Mesothelial cell of epicardium (in vitro differentiated cells): ENCODE measurements at places on chromosomes 3 and 15.
A peak's percentile ranks its signal among the peaks of the same experiment; 100 is the strongest.

DNA sequence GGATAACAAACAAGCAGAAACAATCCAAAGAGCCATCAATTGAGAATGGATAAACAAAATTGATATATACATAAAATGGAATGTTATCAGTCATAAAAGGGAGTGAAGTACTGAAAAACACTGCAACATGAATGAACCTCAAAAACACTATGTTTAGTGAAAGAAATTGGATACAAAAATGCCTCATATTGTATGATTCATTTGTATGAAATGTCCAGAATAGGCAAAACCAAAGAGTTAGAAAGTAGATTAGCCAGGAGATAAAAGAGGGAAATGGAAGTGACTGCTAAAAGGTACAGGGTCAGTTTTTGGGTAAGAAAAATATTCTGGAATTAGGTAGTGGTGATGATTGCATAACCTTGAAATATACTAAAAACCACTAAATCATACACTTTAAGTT lies 9.8 kb upstream of the SLC25A36 start:
- DNase-seq, result no peak

- no peak for DNase-seq
Observed at GRCh38 chr3:68306571-68306970, 625.8 kb downstream of the TAFA4 start.

DNA sequence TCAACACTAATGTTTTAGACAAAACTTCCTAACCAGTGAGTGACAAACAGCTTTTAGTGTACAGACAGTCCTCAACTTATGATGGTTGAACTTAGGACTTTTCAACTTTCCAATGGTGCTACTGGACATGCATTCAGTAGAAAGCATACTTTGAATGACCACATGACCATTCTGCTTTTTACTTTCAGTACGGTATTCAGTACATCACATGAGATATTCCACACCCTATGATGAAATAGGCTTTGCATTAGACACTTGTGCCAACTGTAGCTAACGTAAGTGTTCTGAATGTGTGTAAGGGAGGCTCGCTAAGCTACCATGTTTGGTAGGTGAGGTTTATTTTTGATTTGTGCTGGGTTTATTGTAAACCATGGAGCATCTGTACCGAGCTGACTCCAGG lies 113.7 kb downstream of the WNT7A start:
- no peak for DNase-seq

DNA sequence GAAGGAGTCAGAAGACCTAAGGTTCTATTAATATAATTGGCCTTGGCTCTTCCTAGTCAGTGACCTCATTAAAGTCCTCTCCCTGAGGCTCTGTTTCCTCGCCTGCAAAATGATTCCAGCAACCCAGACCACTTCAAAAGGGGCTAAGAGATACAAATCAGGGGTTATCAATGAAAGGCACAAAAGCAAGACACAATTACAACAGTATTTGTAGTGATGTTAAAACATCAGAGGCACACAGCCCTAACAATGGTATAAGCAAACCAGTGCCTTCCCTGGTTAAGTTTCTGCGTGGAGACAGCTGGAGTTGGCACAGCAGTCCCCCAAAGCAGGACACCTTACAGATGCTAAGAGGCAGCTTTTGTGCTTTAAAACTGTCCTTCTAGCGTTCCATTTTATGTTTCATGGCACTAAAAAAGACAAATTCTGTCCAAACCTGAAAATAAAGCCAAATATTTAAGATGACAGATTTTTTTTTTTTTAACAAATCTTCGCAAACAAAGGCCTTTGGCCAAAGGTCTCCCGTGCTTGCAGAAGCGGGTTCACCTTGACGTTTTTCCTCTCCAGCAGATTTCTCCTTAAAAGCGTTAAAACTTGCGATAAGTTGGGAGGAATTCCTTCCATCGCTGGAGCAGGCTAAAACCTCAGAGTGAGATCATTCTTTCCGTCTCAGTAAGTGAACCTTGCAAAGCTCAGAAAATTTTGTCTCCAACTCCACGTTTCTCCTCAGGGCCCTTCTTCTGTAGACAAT lies 999 bp downstream of the ZNF280D start:
- no peak for DNase-seq

GRCh38 chr3:119579366-119580066 lies at the start of gene ADPRH:
ADPRH (plus strand) TSS chr3:119579492; CDS start chr3:119582170, 2,678 bp downstream.
- DNase-seq, result peak; percentile 57

DNA sequence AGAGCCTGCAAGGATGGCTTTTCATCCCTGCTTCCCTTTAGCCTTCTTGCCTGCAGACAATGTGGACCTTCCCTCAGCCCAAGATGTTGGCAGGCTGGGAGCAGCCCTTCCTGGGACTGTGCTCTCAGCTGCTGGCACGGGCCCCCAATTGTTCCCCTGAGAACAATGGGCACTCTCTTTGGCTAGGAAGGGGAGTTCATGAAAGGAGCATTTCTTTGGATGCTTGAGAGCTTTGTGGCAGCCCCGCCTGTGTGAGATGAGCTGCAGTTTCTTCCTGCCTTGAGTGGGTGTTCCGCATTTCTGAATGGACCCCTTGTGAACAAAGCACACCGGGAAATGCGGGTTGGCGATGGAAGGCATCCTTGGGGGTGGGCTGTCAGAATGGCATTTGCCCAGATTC lies 35.0 kb upstream of the BSN start:
- no peak for DNase-seq

GRCh38 chr3:172913911-172914655 lies 163.6 kb downstream of the ECT2 start:
- DNase-seq, result no peak

DNA sequence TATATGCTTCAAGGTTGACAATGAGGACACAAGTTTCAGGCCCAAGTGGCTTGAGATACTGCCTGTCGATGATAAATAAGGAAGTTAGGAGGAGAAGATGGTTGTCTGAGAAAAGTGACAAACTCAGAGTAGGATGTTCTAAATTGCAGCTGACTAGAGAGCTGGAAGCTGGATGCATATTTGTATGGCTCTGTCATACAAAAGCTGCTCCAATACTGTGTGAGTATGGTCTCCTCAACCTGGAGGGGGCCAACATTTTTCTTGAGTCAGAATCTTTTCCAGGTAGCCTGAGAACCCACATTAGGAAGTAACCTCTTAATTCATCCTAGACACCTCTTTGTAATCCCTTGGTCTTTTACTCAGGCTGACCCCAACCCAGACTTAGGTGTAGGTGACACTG lies 28.4 kb upstream of the TPRG1 start:
- no peak for DNase-seq

DNA sequence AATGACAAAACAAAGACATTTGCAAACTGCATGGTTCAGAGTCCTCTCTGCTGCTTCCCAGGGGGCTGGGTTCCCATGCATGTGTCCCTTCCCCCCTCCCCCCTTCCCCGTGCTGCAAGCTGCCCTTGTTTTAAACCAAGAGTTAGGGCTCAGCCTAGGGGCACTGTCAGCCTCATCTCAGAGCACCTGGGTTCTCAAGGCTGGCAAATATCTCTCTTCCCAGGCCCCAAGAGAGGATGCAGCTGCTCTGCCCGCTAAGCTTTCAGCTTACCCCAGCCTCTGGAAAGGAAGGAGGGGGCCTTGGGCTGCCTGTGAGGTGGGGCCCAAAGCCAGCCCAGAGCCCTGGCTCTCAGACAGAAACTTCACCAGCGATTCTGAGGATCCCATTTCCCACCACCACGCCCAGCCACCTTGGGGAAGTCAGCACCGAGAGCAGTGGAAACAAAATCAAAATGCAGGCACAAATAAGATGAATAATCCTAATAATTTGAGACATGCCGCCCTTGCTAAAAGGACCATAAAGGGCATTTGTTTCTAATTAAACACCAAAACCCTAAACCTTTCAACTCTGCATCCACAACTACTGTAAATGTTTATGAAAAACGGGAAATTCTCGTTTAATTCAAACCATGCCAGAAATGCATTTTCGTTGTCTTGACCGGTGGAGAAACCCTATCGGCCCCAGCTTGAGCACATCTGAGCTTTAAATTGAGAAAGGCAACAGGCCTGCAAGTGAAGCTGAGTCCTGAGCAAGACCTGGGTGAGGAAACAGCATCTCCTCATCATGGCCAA lies 67.7 kb upstream of the WNT5A start:
- DNase-seq, result no peak

GRCh38 chr3:179268400-179269051 lies 17.6 kb upstream of the KCNMB3 start:
- DNase-seq, result no peak

DNA sequence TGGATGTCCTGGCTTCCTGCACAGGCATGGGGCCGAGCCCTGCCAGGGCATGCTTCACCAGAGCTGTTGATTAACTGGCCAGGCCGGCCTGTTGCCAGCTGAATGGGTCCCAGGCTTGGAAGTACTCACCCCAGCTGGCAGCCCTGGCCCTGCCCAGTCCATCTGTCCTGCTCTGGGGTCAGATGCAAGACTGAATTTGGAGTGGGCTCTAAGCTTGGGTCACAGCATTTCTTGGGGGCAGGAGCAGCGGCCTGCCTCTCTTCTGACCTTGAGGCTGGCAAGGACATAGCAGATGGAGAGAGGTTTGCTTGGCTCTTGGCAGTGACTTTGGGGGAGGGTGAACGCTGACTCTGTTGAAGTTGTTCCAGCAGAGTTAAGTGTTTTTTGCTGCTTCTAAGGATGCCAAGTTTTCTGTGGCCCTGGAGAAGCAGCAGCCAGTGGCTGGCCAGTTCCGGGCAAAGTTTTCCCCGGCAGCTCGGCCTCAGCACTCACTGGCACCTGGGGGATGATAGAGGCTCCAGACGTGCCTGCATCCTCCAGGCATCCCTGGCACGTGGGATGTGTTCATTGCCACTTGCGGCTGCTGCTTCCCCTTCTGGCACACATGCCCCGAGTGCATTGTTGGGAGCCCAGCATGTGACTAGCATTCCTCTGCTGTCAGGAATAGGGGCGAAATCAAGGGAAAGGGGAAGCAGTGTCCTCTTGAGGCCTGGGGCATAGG lies 22.9 kb downstream of the PDIA5 start:
- DNase-seq, result no peak

GRCh38 chr3:61381745-61382392 lies 130.6 kb upstream of the FHIT start:
- DNase-seq, result no peak

DNA sequence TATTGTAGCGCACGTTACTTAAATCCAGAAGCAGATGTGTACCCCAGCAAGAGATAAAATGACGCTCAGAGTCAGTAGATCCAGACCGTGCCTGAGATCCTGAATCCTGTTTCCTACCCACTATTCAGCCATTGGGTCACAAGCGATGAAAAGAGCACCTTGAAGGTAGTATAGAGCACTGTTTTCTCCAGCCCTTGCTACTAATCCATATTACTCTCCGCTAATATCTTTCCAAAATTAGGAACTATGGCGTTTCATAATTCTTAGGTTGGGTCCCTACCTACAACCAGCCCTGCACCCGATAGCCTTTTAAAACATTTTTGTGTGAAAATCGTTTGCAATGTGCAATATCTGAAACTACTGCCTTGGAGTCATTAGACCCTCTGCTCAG lies 596 bp downstream of the BTD start:
- DNase-seq, result no peak

DNA sequence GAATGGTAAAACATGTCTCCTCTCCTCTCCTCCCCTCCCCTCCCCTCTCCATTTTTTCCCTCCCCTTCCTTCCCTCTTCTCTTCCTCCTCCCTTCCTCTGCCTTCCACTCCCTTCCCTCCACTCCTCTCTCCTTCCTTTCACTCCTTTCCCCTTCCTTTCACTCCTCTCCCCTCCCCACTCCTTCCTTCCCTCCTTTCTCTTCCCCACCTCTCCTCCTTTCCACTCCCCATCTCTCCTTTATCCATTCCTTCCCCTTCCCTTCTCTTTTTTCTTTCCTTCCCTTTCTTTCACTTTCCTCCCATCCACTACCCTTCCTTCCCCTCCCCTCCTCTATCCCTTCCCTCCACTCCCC lies 621.9 kb downstream of the AGBL1 start:
- no peak for DNase-seq

- no peak for DNase-seq
Observed at GRCh38 chr15:33234020-33234461, 39.5 kb upstream of the FMN1 start.

- DNase-seq, result no peak
Observed at GRCh38 chr3:165336786-165337185, 140.6 kb upstream of the SLITRK3 start.

GRCh38 chr3:71955240-71956068 lies 170.5 kb upstream of the PROK2 start:
- DNase-seq, result peak; percentile 79

DNA sequence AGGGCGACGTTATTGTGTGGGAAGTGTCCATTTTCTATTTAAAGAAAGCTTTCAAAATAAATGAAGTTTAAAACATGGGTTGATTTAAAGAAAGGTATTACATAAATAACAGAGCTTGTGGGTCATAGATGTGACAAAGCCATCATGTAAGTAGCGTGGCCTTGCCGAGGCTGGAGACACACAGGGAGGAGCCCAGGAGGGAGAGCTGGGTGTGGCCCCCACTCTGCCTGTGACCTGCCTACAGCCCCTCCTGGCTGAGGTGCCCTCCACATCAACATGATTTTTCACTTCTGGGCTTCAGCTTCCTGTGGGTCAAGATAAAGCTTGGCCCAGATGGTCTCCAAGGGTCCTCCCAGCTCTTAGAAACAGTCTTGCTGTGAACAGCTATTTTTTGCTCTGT lies 12.5 kb upstream of the MGLL start:
- no peak for DNase-seq

- DNase-seq, result no peak
Observed at GRCh38 chr3:127059072-127059471, 76.2 kb downstream of the PLXNA1 start.

DNA sequence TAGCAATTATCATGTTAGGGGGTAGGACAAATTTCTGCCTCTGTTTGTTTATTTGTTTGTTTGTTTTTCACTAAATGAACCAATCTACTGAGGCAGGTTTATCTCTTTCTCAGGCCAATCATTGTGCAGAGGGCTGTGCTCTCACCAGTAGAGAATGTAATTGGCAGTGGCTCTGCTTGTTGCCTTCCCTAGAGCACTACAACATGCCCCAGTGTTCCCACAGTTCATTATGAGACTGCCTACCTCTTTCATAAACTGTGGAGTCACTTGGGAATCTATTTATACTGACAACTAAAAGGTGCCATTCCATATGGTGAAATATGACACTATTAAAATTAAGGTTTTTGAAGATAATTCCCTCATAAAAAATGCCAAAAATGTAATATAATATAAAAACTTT lies 196.3 kb upstream of the ALCAM start:
- no peak for DNase-seq

DNA sequence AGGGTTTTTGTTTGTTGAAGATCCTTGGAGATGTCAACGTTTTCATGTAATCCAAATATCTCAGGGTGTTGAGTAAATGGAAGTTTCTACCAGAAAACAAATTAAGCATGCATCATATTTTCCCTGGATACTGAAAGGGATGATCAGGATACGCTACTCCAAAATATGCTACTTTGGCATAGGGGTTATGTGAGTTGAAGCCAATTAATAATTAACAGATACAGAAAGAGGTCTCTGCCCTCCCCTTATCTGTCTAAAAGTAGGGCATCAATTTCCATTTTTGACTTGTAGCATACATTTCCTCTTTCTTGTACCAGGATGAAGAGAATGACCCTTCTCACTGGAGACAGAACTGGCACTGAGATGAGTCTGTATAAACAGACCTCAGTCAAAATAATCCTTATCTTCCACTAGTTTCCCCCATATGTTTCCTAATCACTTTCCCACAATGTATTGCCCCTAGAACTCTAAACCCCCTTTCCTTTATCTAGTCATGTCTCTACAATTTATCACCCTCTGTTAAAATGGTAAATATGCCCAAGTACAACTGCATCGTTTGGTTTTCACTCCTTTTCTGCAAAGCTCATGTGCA lies 17.4 kb upstream of the ASB14 start:
- no peak for DNase-seq

GRCh38 chr3:58192069-58192468 lies 18.7 kb downstream of the DNASE1L3 start:
- DNase-seq, result no peak

- DNase-seq, result no peak
Observed at GRCh38 chr3:124206225-124207055, 214.5 kb upstream of the ROPN1 start.

- DNase-seq, result no peak
Observed at GRCh38 chr3:141286856-141287255, 55.2 kb downstream of the PXYLP1 start.
